Right ventricle myocardium superior (tissue), 1 donor: ENCODE measurements at places on chromosomes 6 and 20. TPM values are rescaled to one million over a fixed set of nuclear protein-coding genes. Genes with fewer than 3 reads are reported as not detected.
A peak's percentile ranks its signal among the peaks of the same experiment; 100 is the strongest.

GRCh38 chr6:131851049-131851769, 43.4 kb downstream of the ENPP1 start:
- no peak for DNase-seq

- peak; percentile 64 for DNase-seq
Observed at GRCh38 chr20:58839474-58839874, 11.2 kb downstream of the GNAS-AS1 start.

- DNase-seq: no peak
Observed at GRCh38 chr6:4491501-4492260, 284.5 kb upstream of the CDYL start.

DNA sequence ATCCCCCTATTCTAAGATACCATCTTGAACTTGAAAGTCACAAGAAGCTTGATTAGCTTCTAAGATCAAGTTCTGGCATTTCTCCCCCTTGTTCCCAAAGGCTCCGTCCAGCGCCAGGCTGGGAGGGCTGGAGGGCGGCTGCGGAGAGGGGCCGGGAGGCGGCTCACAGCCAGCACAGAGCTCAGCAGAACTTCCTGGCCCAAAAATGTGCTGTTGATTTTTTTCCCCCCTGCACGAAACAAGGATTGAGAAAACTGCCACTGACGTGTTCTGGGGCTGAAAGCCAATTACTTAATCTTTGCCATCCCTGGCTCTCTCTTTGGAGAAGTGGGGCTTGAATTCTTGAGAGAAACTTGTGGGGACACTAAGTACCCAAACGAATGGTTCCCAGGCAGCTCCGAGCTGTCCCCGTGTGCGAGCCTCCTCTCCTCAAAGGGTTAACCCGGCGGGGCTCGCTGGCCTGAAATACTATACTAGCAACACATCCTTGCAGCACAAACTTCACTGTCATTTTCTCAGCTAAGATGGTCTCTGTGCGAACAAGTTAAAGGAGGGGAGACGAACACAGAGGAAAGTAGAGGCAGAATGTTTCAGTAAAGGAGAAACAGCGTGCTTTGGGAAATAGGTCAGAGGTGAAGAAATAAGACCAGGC, 452 bp downstream of the TRAF3IP2 start:
- peak; percentile 86 for DNase-seq

DNA sequence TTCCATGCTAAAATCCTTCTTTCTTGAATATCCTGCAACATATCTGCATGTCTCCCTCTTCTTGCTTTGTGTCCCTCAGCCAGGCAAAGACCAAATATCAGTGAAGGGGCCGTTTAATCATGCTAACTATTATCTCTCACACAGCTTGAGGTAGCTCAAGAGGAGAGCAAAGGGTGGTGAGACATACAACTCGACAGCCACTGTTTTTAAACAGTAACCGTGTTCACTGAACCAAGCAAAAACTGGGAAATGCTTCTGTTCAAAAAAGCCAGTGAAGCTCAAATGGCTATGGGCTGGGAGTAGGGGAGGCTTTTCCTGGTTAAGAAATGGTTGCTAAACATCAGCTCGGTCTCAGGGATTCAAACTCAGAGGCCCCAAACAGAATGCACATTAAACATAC, 83.4 kb downstream of the MAP7 start:
- DNase-seq: no peak

The SEL1L2 gene
- total RNA-seq: 0.43 TPM

DNA sequence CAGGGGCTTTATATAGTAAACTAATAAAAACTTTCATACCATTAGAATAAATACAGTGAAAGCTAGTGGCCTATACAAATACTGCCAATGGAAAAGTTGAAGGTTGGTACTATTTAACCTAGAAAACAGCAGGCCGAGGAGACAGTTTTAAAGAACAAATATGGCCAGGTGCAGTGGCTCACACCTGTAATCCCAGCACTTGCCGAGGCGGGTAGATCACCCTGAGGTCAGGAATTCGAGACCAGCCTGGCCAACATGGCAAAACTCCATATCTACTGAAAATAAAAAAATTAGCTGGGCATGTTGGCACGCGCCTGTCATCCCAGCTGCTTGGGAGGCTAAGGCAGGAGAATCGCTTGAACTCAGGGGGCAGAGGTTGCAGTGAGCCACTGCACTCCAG, 24.8 kb downstream of the GLYATL3 start:
- DNase-seq: no peak

- no peak for DNase-seq
Observed at GRCh38 chr6:154605178-154605881, 94.8 kb upstream of the CNKSR3 start.

The COL12A1 gene
- 10.7 TPM for total RNA-seq

DNA sequence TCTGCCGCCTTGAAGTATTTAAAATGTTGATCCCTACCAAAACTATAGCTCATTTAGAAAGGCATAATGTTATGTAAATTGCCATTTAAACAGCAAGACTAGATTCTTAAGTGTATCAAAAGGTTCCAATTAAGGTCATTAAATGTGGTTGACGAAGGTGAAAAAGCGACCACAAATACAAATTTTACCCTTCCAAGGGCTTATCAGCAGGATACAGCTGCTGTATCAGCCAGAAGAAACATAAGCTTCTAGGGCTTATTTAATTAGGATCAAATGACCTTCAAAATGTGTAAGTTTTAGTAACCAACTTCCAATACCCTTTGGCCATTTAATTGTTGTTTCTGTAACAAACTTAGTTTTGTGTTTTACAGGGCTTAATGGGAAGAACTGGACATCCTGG, 139.9 kb downstream of the COL9A1 start:
- DNase-seq: no peak

DNA sequence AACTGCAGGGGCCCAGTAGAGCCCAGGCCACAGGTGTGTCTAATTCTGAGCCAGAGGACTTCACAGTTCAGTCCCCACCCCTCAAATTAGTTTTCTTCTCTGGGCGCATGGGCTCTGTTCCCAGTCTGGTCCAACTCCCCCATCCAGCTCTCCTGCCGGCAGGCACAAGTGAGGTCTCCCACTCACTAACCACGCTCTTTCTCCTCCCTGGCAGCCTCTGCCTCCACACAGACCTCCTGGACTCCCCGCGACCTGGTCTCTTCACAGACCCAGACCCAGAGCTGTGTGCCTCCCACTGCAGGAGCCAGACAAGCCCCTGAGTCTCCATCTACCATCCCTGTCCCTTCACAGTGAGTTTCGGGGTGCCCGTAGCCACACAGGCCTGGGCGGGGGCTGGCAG, 6.2 kb downstream of the NCR2 start:
- no peak for DNase-seq

The CD93 gene
- total RNA-seq: 37.0 TPM

The ENPP3 gene
- 0.11 TPM for total RNA-seq

DNA sequence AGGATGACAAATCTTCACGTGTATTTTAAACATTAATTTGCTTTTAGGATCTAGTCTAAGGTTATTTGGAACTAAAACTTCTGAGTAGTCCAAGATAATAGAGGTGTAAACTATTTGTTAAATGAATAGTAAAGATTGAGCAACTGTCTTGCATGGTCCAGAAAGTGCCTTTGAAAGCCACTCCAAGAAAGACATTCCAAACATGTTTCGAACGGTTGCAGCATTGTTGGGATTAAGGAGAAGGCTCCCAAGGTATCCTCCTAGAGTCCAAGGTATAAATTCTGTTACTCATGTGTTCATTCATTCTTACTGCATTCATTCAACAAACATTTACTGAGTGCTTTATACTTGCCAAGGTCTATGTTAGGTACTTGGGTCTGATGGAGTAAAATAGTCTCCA, 28.8 kb upstream of the MYLK2 start:
- DNase-seq: no peak

The IPCEF1 gene
- 1.3 TPM for total RNA-seq

DNA sequence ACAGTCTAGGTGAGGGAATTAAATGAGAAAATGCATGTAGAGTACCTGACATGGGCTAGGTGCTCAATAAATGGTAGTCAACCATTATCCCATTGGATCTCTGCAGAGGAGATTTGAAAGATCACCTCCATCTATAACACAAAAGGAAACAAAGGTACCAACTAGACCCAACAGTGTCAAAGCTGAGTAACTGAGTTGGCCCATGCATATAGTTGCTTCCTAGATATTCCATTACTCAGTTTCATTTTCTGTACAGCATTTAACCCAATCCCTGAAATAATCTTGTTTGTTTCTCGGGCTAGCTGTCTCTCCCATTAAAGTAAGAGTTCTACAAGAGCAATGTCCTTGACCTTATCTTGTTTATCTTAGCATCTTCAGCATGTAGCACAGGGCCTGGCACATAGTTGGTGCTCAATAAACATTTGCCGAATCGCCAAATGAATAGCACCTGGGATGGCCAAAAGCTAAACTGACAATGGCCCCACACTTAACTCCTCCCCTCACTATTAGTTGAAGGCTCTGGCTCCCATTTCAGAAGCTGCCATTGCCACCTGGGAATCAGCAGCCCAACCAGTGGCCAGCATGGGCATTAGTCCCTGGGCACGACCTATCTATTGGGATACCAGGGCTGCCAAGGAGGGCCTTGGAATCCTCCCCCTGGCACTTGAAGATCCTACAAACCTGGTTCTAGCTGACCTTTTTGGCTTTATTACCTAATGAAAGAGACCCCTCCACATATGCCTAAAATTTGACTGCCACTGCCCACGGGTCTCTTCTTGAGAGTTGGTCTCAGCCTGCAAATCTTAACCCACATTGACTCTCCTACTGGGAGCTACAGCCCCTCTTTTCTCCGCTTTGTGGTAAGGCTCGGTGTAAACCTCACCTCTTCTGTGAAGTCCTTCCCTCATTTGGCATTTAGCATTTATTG, 22.6 kb downstream of the BCL2L1 start:
- DNase-seq: no peak

- no peak for DNase-seq
Observed at GRCh38 chr6:24229696-24230405, 103.8 kb downstream of the NRSN1 start.

The LY86 gene
- total RNA-seq: 0.89 TPM

DNA sequence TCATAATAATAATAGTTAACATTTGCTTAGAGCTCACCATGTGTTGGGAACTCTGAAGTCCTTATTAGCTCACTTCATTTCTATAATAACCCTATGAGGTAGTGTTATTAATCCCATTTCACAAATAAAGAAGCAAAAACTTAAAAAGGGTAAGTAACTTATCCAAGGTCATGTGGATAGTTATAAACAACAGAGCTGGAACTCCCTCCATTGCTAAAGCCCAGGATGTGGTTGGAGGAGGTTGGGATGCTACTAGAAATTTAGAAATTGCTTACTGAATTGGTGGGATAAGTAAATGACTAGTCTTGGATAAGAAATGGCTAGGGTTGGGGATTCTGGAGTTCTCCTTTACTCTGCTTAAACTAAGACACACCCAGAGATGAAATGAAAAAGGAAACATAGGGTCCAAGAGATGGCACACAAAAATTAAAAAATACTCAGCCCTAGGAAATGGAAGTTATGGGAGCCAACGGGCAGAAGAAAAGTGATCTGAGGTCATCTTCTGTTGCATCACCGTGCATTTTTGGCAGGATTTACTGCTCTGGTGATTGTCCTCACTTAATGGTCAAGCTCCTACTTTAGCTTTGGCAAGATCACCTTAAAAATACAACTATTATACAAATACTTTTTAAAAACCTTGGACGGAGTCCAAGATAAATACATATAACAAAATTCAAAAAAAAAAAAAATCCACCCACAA, 7.7 kb upstream of the CLIC5 start:
- DNase-seq: no peak

The BEND6 gene
- total RNA-seq: 0.16 TPM

DNA sequence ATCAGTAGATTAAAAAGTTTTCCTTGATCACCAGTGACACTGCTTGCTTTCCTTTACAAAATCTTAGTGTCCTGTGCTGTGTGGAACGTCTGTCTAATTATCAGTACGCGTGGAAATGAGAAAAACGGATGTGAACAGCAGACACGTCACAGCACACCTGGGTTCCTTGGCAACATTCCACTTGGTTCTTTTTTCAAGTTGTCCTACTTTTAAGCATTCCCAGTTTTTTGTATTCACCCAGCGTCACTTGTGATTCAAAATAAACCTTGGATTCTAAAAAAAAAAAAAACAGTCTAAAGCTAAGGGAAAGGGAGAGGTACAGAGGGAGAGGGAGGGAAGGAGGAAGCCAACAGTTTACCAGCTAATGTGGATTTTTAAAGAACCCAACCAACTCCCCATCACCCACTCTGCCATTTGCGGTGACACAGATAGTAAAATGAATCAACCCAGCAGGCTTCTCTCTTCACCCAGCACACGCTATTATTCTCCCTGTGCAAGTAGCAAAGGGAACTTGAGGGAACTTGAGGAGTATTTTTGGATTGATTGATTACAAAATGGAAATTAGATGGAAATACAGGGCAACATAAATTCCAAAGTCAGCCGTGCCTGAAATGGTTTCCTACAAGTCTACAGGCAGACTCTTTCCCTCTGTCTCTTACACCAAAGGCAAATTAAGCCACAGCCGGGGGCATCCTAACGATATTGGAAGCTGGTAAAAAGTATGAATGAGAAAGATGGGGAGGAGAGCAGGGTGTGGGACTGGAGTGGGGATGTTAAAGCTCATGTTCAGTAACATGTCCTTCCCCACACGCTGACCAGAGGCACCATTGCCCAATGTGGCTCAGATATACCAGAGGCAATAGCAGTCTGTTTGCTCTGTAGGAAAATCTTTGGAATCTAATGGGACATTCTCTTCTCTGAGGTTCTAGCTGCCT, 129.8 kb downstream of the SASH1 start:
- no peak for DNase-seq

DNA sequence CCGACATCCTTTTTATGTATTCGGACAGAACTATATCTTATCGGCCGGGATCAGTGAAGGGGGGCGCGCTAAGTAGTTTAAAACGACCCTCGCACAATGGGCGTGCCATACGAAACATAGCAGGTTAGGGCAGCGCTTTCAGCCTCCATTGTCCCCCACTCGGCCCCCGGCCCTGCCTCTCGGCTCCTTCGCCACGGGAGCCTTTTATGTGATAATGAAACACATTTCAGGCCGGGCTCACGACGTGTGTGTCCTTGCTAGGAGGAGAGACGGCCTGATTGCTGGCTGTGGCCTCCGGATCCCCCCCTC, 5.3 kb downstream of the FOXA2 start:
- DNase-seq: no peak

The PABPC1L gene
- 2.7 TPM for total RNA-seq

DNA sequence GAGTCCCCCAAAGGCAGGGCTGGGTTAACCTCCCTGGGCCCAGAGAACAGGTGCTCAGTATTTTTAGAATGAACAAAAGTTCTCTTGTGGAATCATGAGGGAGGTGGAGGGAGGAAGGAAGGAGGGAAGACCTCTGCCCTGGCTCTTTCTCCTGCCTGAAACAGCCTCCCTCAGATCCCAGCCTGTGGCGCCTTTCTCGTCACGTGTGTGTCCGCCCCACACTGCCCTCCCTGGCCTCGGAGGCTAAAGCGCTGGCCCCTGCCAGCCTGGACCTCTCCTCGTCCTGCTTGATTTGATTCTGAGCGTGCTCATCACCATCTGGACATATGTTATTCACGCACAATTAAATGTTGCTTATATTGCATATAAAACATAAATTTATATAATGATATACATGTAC, 40.9 kb downstream of the PHACTR3 start:
- DNase-seq: no peak

- peak; percentile 81 for DNase-seq
Observed at GRCh38 chr6:53347921-53348370, 804 bp downstream of the ELOVL5 start.

DNA sequence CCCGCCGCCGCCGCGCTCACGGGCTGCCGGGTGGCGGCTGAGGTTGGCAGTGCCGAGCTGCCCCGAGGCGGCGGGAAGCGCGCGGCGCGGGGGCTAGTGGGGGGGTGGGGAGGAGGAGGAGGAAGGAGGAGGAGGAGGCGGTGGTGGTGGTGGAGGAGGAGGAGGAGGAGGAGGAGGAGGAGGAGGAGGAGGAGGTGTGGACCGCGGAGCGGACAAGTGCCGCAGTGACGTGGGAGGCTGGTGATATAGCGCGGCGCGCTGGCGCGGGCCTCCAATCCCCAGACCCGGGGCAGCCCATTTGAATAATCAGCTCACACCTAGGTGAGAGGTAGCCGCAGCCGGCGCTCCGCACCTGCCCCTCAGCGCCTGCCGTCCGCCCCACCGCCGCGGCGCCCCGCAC, at the start of gene FOXA2:
FOXA2 (minus strand) TSS at position 51 of the 400 bp plus-strand sequence. CDS start 294 bp downstream, outside the sequence.
- DNase-seq: no peak
